ENCODE measurements at places on chromosomes 3 and 15. TPM values are rescaled to one million over a fixed set of nuclear protein-coding genes. Genes with fewer than 3 reads are reported as not detected.

CMTM8 gene
- 39.2 TPM for total RNA-seq

BCL2A1 gene
- total RNA-seq = not detected

SNX1 gene
- total RNA-seq = 42.4 TPM

ABTB1 gene
- total RNA-seq = 45.0 TPM

ROPN1 gene
- total RNA-seq = 3.4 TPM

RPL15 gene
- 1,376 TPM for total RNA-seq

APOD gene
- 50.2 TPM for total RNA-seq

Data from transverse colon (tissue), 4 donors.